T-helper 2 cell (primary cell): ENCODE measurements at places on chromosomes 3 and 15.

DNA sequence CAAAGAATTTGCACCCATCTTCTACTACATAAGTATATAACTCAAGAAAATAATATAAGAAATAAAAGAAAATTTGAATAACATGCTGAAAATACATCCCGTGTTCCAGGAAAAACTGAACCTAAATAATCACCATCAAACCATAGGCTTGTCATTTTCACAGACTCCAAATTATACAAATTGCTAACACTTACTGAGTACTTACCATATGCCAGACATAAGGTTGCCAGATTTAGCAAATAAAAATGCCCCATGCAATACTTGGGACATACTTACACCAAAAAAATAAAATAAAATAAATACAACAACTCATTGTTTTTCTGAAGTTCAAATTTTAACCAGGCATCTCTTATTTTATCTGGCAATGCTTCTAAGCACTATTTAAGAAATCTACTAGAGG, 760.4 kb upstream of the SEMA6D start:
- DNase-seq: no peak

DNA sequence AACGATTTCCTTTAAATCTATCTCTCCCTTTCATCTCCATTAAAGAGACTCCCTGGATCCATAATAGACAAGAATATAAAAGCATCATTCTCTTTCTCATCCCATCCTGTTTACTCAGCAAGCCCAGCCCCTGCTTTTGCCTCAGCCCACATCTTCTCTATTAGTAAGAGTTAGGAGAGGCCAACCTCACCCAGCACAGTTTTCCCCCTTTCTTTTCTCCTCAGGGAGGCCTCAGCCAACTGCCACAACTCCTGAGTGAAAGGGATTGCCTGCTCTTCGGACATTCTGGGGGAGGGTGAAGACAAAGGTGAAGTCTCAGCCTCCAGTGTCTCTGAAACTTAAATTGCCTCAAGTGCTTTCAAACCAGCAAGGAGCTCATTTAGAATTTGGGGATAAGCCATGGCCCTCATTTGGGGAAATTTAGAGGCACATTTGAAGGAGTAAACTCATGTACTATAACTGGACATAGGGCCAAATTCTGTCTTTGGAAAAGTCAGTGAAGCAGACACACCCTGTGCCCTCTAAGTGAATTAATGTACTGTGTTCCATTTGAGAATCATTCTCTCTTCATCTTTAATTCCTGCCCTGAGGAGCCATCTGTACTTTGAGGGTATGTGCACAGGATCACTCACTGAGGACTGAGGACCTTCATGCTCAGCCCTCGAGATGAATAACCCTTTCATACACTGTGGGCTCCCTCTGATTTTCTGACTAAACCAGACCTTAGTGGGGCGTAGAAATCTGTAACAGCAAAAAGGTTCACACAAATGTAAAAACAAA, 82.5 kb downstream of the SOX2 start:
- no peak for DNase-seq

DNA sequence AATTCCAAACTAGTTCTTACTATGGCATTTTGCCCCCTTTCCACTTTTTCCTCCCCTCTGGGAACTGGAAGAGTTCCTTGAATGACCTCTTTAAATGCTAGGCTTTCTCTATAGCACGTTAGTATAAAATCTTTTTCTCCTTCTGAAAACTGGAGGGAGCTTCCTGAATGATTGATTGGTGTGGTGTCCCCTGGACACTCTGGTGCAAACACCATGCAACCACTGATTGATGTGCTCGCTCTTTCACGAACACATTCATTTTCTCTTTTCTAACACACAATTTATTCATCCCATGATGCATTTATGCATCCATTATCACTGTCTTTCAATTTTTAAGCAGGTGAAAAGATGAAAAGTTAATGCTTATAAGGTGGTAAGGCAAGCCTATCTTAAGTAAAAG, 159.1 kb upstream of the NANOGP8 start:
- no peak for DNase-seq

- no peak for DNase-seq
Measured at GRCh38 chr3:32508711-32509110, 6.1 kb upstream of the CMTM6 start.

- no peak for DNase-seq
Measured at GRCh38 chr15:77060546-77060945, 10.4 kb downstream of the TSPAN3 start.

DNA sequence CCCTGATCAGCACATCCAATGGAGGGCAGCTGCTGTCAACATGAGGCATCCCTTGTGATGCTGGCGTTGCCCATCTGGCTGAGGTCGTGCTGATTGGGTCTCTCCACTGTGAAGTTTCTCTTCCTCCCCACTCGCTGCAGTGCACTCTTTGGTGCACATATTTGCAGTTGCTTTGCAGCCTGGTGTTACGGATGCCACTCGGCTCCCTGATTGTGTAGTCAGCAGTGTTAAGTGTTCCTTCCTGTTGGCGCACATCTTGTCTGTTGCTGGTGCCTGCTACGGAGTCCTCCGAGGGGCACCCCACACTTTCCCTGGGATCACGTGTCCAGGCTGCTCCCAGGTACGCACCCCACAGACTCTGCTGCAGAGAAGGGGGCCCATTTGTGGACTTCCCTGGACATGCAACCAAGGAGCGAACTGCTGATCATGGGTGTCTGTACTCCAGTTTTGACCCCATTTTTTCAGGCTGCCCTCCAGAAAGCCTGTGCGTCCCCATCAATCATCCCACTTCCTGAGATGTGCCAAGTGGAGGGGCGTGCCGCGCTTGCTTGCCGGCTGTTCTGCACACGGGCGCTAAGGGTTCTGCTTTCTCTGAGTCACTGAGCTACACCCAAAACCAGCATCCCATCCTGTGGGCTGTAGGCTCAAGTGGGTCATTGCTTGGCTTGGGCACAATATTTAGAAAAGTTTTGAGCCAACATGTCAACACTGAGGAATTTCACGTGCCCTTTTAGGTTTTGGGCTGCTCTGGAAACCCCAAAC, 98.6 kb downstream of the FBLN2 start:
- no peak for DNase-seq

- DNase-seq: no peak
Measured at GRCh38 chr3:70833239-70833960, 521.0 kb upstream of the MDFIC2 start.

- no peak for DNase-seq
Measured at GRCh38 chr3:189567766-189568420, 63.3 kb upstream of the TP63 start.

DNA sequence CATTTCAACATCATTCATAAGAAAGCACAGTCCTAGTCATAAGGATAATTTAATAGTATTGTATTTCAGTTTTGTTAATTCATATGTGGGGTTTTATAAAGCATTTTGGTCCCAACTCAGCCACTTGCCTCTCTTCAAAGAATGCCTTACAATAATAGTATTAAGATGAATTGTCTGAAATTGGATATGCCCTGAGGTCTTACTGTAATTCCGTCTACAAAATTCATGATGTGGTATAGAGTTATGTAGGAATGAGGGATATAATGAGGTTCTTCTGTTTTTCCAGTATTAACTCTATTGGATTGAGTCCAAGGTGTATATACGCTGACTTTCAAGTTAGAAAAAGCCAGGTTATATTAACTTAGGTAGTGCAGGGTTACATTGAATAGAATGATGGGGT, 177.0 kb downstream of the GOLIM4 start:
- DNase-seq: no peak

GRCh38 chr3:140715035-140715434, 37.2 kb downstream of the TRIM42 start:
- DNase-seq: no peak

- no peak for DNase-seq
Measured at GRCh38 chr3:157280354-157280753, 120.4 kb upstream of the CCNL1 start.

DNA sequence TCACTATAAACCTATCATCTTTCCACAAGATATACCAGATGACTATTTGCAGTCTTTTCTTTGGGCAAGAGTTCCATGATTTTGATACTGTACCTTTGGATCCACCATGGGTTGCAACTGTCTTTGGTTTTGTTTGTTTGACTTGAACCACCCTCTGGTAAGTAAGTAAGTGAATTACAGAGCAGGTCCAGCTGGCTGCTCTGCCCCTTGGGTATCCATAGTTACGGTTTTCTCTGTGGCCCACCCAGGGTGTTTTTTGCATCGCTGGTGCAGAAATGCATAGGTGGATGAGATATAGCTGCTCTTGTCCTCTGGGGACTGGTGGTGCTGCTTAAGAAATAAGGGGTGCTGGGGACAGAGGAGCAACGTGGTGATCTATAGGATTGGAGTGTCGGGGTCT, 33.8 kb downstream of the CHDH start:
- DNase-seq: no peak

DNA sequence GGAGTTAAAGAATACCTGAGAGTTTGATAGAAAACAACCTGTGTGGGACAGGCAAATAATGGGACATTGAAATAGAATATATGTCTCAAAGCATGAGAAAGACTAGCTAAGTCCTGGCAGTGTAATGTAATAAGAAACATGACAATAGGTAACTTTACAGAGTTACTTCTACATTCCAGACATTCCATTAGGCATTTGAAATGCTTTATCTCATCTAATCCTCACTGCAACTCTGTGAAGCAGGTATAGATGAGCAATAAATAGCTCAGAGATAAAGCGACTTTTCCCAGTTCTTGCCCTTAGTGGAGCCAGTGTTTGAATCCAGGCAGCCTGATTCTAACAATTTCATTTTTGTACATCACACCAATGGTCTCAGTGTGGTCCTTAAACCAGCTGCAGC, 76.8 kb downstream of the CPNE4 start:
- no peak for DNase-seq

DNA sequence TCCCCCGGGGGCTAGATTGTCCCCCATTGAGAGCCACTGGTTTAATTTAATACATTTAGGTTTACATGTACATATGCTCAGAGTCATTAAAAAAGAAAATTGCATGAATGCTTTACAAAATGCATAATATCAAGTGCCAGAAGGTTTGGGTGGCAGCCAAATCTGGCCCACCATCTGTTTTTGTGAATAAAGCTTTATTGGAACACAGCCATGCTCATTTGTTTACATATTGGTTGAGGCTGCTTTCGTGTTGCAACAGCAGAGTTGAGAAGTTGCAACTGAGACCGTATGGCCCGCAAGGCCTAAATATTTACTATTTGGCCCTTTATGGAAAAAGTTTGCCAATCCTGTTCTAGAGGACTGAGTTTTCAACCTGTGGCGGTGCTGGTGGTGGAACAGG, 32.1 kb upstream of the RGMA start:
- DNase-seq: no peak

DNA sequence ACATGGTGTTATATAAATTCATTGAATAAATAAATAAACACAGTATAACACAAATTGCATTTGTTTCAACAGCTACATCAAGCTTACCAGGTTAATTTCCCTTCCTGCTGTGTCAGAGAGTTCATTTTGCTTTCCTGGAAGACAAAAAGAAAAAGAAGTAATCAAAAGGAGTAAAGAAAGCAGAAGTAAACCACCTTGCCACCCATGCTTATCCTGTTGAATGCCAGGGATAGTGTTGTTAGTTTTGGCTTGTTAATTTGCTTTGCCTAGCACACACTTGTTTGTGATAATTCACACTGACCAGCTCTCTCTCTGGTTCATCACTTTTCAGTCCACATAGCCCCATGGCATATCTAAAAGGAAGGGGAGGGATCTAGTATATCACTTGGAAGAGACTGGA, 29.6 kb downstream of the BTLA start:
- DNase-seq: no peak
